ENCODE measurements at places on chromosomes 2 and 18.

- no peak for DNase-seq
Observed at GRCh38 chr18:70411307-70411706, 122.5 kb downstream of the SOCS6 start.

DNA sequence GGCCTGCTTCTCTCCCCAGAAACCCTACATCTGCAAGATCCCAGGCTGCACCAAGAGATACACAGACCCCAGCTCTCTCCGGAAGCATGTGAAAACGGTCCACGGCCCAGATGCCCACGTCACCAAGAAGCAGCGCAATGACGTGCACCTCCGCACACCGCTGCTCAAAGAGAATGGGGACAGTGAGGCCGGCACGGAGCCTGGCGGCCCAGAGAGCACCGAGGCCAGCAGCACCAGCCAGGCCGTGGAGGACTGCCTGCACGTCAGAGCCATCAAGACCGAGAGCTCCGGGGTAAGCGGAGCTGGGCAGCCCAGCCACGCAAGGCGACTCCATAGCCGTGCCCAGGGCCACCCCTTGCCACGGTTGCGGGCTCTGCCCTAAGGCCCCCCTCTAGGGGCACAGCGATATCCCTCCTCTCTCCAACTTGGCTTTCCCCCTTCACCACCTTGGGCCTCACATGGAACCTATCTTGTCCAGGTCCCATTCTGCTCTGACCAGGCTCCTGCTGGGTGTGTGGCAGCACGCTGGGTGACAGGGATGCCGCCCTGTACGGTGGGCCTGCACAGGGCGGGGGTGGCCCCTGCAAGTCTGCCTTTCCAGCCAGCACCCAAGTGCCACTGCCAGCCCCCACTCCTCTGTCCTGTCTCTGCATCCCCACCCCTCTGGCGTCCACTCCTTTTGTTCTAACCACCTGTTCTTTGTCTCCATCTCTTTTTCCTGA lies 248.9 kb downstream of the GLI2 start:
- DNase-seq = no peak

DNA sequence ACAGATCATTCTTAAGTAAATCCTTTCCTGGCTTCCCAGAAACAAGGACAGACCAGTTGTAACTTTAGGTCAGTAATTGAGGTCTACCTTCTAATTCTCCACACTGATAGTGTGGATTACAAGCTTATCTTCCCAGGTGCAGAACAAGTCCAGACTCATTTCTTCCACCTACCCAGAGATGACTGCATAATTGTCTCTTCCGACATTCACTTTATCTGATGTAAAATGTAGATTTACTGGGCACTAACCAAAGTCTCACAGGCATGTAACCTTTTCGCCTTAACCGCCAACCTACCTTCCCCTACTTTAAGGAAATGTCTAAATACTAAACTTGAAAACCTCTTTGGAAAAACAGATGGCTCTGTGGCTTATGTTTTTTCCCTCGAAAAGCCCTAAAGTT lies 96.2 kb downstream of the NCK2 start:
- no peak for DNase-seq

GRCh38 chr2:119702203-119702917 lies 23.4 kb downstream of the TMEM177 start:
- DNase-seq = no peak

DNA sequence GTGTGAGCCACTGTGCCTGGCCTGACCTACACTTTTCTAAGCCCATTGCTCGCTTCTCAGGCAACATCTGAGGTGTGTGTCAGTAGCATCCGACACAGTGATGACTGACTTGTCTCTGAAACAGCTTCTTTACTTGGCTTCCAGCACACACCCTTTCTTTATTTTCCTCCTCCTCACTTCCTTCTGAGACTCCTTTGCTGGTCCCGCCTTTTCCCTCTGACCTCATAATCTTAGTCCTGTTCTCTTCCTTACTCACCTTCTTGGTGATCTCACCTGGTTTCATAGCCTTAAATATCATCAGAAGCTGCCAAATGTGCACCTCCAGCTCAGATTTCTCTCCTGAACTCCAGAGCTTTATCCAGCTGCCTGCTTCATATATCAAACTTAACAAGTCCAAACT lies 66.6 kb upstream of the PELI1 start:
- DNase-seq = no peak

GRCh38 chr2:43810452-43810851 lies 28.2 kb downstream of the ABCG5 start:
- no peak for DNase-seq

GRCh38 chr2:48048476-48049171 lies 142.3 kb upstream of the FBXO11 start:
- DNase-seq = no peak

GRCh38 chr2:134155134-134155533 lies 98.7 kb upstream of the MGAT5 start:
- DNase-seq = no peak

All from foreskin fibroblast (primary cell).